ENCODE measurements at places on chromosomes 2 and 18.

DNA sequence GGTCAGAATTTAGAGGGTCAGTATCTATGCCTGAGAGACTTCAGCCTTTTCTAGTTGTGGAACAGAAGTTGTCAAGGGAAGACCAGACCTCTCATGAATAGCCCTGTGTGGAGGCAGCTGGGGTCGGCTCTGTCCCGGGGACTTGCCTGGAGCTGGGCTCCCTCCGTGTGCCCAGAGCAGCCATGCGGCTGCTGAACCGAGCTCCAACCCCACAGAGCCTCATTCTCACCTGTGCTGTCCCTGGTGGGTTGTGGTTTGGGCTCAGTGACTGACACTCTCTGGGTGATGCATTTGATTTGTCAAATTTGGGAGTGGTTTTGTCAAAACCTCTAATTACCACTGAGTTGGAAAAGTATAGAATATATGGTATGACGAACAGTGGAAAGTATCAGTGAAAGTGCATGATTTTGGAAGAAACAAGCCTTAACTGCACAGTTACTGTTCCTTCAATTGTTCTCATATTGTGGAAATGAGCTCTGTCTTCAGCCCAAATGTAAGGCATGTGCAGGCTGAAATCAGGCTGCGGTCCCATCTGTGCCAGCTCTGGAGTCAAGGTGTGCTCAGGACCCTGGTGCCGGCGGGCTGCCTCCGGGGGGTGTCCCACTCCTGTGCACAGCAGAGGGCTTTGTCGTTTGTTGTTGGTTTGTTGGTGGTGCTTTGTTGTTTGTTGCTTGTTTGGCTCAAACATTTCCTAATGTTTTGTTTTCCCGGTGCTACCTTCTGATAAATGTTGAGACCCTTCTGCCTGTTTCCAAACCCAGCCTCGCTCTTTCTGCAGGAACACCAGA is 200.3 kb downstream of the SNTG2 start:
- DNase-seq = no peak

- no peak for DNase-seq
Measured at GRCh38 chr18:53887447-53887846, 337.0 kb downstream of the MBD2 start.

- no peak for DNase-seq
Measured at GRCh38 chr2:21422050-21422449, 298.3 kb downstream of the TDRD15 start.

GRCh38 chr2:2331881-2332280 is 806 bp upstream of the MYT1L start:
- DNase-seq = no peak

- no peak for DNase-seq
Measured at GRCh38 chr2:98842136-98842535, 93.9 kb downstream of the CRACDL start.

DNA sequence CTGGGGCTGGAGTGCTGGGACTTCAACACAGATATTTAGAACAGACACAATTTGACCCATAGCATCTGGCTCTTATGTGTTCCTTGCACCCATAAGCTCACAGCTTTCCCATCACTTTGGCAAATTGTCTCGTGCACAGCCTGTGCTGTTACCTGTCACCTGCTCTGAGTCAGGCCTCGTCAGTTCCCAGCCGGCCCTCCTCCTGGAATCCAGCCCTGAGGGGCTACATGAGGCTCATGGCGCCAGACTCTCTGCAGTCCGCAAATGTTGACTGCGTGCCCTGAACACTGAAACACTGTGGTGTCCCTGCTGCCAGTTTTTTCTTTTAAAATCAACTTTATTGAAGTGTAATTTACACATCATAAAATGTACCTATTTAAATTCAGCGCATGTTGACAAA is 65.4 kb upstream of the BZW1 start:
- DNase-seq = no peak

GRCh38 chr2:215816424-215816823 is 196.9 kb downstream of the MREG start:
- no peak for DNase-seq

DNA sequence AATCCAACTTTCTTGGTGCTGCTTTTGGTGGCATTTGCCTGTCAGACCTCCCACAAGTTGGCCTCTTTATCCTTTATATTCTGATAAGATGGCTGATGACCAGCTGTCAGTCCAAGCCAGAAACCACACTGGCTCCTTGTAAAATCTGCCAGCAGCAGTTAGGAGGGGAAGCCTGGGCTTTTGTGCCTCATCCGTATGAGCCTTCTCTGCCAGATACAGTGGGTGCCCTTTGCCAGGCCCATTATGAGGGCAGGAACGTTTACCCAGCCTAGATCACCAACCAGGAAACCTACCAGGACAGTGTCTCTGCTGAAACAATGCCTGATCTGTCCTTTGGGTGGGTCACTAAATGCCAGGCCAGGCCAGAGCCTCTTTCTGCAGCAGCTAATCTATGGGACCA is 202.9 kb upstream of the SP5 start:
- DNase-seq = no peak

GRCh38 chr2:37570773-37571586 is 100.5 kb downstream of the CDC42EP3 start:
- DNase-seq = no peak

GRCh38 chr2:219998714-219999227 is 371.3 kb downstream of the SLC4A3 start:
- DNase-seq = no peak

DNA sequence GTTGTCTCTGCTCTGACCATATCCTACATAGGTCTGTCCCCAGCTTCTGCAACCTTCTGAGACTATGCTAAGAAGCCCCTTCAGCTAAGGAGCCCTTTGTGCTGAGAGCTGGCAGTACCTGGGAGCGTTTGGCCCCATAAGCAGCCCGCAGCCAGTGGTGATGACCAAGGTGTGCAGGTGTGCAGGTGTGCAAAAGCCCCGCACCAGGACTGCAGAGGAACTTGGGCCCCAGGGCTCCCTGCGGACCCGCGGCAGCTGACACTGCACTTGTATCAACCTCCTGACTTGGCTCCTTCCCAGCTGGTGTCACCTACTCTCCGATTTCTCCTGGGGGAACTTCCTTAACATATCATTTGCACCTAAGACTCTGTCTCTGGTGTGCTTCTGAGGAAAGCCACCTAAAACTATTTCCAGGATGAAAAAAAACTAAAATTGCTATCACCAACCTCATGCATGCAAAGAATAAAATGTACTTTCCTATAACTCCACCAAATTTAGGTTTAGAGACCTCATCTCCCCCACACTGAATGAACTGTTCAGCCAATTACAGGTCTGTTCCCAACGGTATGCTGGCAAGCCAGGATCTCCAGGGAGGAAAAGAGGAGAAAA is 16.1 kb upstream of the GNAL start:
- no peak for DNase-seq

DNA sequence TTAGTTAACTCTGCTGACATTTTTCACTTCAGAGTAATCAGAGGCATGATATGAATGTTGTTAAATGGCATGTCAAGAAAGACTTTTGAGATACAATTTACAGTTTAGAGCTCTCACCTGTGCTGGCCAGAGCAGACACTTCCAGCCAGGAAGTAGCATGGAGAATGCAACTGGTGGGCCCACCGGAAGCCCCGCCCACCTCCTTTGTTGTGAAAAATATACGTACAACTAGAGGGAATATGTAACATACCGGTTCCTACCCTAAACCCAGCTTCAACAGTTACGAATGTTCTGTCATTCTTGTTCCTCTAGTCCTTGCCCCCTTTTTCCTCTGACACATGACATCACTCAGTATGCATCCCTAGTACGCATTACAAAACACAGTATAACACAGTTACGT is 70.2 kb upstream of the ITM2C start:
- DNase-seq = no peak

- DNase-seq = no peak
Measured at GRCh38 chr2:177239932-177240630, 24.4 kb downstream of the NFE2L2 start.

GRCh38 chr2:133415210-133415876 is 152.9 kb downstream of the NCKAP5 start:
- DNase-seq = no peak

GRCh38 chr2:46574457-46575355 is 95.3 kb downstream of the TMEM247 start:
- no peak for DNase-seq

- DNase-seq = no peak
Measured at GRCh38 chr2:72998724-72999123, 72.8 kb downstream of the SFXN5 start.

- DNase-seq = no peak
Measured at GRCh38 chr2:195912079-195912478, 156.6 kb downstream of the DNAH7 start.

GRCh38 chr2:168375195-168375798 is 80.8 kb upstream of the CERS6 start:
- DNase-seq = no peak

- no peak for DNase-seq
Measured at GRCh38 chr2:54183972-54184371, 68.6 kb downstream of the ACYP2 start.

- DNase-seq = no peak
Measured at GRCh38 chr2:181656450-181657291, at the start of gene CERKL. Gene CERKL (minus strand): TSS chr2:181657105. CDS start chr2:181657006, 99 bp downstream.

DNA sequence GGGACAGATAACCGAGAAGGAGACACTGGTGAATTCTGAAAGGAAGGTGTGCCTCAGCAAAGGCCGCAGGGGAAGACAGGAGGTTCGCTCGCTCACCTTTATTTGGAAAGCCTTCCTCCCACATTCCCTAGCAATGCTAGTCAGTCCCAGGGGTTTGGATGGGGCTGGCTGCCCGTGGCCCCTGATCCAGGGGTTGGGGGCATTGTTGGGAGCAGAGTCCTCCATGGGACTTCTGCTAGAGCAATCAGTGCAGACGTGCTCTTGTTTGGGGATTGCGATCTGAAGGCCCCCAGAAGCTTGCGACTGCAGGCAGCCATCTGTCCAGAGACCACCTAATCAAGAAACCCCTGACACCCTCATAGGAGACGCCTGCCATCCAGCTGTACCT is 6.0 kb upstream of the CYP27C1 start:
- DNase-seq = no peak

DNA sequence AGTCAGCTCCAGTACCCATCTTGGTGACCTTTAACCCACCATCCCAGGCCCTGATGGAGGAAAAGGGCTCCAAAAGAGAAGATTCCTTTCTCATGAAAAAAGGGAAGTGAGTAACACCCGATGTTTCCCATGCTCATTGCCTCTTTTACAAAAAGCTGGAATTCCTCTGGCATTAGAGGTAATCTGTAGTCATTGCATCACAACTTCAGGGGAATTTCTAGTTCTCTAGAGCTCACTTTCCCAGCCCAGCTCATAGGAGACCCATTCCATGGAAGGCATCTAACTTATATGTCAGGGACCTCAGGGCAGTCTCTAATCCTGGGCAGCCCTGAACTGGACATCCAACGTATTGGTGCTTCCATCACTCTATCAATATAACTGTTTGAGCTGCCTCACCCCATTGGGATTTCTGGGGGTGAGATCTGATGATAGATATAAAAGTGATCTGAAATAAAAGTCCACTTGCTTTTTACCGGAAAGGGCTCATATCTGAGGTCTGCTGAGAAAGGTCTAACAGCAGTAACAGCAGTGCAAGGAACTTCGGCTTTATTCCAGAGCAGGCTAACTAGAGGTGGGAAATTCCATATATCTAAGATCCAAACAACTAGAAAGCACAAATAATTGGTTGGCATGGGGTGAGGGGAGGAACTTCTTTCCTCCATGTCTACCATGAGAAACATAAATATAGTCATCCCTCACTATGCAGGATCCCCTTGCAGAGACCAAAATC is 106.1 kb downstream of the ETAA1 start:
- DNase-seq = no peak

DNA sequence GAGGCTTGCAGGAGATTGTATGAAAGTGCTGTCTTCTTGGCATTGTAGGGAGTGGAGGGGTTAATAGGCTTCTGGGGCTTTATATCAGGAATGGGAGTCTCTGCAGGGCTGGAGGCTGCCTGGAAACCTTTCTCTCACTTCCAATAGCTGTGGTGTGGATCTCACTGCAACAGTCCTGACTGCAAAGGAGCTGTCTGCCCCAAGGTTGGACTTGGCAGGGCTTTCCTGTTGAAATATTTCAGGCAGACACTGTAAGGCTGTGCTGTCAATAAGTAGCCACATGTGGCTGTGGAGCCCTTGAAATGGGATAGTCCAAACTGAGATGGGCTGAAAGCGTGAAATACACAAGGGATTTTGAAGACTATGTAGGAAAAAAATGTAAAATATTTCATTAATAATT is 399.1 kb upstream of the SPRED2 start:
- DNase-seq = no peak

DNA sequence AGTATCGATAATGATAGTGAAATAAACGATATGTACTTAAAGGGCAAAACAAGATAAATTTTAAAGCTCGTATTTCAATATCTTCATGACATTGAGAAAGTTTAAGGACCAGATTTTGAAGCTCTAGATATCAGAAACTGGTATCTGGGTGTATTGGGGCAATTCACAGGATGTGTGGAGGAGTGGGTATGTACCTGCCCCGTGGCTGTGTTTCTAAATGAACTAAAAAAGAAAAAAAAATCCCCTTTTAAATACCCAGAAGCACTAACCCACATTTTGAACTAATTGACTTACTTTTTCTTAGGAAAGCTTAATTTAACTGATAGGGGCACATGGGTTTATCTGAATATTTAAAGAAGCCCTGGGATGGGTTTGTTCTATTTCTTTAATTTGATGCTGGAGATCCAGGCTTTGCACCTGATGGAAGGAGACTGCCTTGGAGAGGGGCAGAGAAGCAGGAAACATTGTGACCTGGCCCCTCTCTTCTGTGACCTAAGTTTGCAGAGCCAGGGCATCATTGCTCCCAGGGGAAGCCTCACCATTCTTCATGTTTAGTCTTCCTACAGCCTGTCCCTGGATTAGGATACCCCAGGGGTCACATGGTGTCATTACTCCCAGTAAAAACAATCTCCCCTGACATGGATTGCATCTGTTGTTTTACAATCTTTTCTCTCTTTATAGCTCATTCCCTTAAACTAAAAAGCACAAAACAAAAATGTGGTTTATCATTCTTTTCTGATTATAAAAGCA is 7.6 kb upstream of the KCTD1 start:
- no peak for DNase-seq

DNA sequence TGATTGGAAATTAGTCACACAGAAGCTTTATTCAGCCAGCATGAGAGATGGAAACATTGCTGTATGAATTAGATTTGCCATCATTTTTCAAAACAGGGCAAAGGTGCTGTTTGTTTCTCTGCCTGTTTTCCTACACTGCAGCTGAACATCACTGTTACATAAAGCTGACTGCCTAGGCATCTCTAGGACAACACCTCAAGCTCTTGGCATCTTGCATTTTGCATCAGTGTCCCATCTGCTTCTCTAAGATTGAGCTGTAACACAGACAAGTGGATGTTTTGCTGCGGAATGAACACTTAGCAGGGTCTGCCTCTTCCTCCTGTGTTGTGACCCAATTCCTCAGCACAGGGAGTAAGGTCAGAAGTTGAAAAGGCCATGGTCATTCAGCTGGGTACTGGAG is 4.9 kb downstream of the CCT7 start:
- DNase-seq = no peak

DNA sequence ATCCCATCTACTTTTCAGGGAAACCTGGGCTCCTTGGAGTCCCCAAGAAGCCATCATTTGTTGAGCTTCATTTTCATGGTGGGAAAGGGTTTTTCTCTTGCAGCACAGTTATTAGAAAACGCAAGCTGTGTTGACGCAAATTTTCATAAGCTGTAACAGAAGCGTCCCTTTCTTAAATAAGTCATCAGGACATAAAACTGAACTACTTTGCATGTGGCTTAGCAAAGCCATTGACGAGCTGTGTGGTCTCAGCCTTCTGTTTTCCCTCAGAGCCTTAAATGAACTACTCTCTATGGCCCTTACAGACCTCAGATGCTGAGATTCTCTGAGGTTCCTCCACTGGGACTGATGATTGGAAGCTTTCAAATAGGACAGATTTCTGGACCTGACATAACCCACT is 85.1 kb downstream of the ARL4C start:
- no peak for DNase-seq

- no peak for DNase-seq
Measured at GRCh38 chr2:161228511-161229240, 68.4 kb downstream of the TANK start.
